H9 (cell line): ENCODE measurements at places on chromosomes 12 and 14.

DNA sequence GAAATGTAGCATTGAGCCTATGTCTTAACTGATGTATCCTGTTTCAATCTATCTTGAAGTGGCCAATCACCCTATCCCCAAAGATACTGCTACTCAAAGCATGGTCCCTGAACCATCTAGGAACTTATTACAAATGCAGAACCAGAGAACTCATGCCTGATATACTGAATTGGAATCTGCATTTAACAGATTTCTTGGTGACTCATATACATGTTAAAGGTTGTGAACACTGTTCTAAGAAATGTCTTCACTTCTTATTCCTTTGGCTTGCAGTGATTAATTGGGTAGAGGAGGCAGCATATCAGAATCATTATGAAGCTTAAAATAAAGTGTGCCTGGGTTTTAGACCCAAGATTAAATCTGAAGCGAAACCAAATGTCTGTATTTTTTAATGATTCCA lies 795.6 kb downstream of the DIO2 start:
- no peaks in the 10 kb centered on the region for H3K36me3 ChIP-seq
- DNase-seq, result no peak
- no peak overlapping the region for H3K4me3 ChIP-seq

GRCh38 chr12:120529641-120530417 lies 871 bp upstream of the COQ5 start:
- peak overlapping the region; percentile 99 for H3K4me3 ChIP-seq
- peak overlapping the region; percentile 22 for H3K27ac ChIP-seq
- no peaks in the 10 kb centered on the region; the same call in 2 of the 3 replicates for H3K36me3 ChIP-seq
- H3K27me3 ChIP-seq, result no peaks in the 10 kb centered on the region

GRCh38 chr12:1691123-1692007 lies 495 bp downstream of the ADIPOR2 start:
- H3K36me3 ChIP-seq, result peaks cover 6% of the 10 kb centered on the region
- DNase-seq, result no peak
- H3K4me3 ChIP-seq, result peak overlapping the region; percentile 97
- no peaks in the 10 kb centered on the region for H3K27me3 ChIP-seq
- H3K4me1 ChIP-seq, result no peaks in the 10 kb centered on the region

GRCh38 chr14:102849526-102850379 lies 72.5 kb downstream of the TRAF3 start:
- H3K4me3 ChIP-seq, result no peak overlapping the region
- no peaks in the 10 kb centered on the region; the same call in 2 of the 3 replicates for H3K36me3 ChIP-seq
- no peak for DNase-seq
- no peaks in the 10 kb centered on the region for H3K27me3 ChIP-seq
- H3K27ac ChIP-seq, result no peak overlapping the region

GRCh38 chr12:29769162-29769858 lies 14.4 kb downstream of the TMTC1 start:
- H3K4me3 ChIP-seq, result no peak overlapping the region
- H3K36me3 ChIP-seq, result peaks cover 3% of the 10 kb centered on the region; the same call in 2 of the 3 replicates
- no peaks in the 10 kb centered on the region for H3K4me1 ChIP-seq
- H3K27me3 ChIP-seq, result no peaks in the 10 kb centered on the region

GRCh38 chr14:30559638-30560091 lies 707 bp downstream of the G2E3 start:
- peaks cover 37% of the 10 kb centered on the region for H3K36me3 ChIP-seq
- DNase-seq, result no peak
- H3K27me3 ChIP-seq, result no peaks in the 10 kb centered on the region
- no peak overlapping the region for H3K27ac ChIP-seq
- H3K4me1 ChIP-seq, result no peaks in the 10 kb centered on the region

DNA sequence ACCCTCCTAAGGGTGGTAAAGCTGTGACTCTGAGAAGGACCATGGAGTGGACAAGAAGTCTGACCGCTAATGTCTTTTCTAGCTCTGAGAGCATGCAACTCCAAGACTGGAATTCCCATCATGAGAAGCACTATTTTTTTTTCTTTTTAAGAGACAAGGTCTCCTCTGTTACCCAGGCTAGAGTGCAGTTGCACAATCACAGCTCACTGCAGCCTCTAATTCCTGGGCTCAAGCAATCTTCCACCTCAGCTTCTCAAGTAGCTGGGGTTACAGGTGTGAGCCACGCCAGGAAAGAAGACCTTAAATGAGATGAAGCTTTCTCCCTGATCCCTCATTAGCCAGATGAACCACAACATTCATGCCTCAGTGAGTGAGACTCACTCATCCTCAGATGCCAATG lies 19.2 kb downstream of the VDR start:
- H3K27me3 ChIP-seq, result no peaks in the 10 kb centered on the region; the same call in 1 of the 2 replicates
- H3K36me3 ChIP-seq, result no peaks in the 10 kb centered on the region
- H3K4me3 ChIP-seq, result no peak overlapping the region

GRCh38 chr14:73237786-73238423 lies 599 bp downstream of the PAPLN start:
- H3K4me1 ChIP-seq, result peaks cover 6% of the 10 kb centered on the region; the same call in 1 of the 2 replicates
- no peak overlapping the region for H3K27ac ChIP-seq
- H3K27me3 ChIP-seq, result peaks cover 20% of the 10 kb centered on the region
- no peaks in the 10 kb centered on the region for H3K36me3 ChIP-seq

DNA sequence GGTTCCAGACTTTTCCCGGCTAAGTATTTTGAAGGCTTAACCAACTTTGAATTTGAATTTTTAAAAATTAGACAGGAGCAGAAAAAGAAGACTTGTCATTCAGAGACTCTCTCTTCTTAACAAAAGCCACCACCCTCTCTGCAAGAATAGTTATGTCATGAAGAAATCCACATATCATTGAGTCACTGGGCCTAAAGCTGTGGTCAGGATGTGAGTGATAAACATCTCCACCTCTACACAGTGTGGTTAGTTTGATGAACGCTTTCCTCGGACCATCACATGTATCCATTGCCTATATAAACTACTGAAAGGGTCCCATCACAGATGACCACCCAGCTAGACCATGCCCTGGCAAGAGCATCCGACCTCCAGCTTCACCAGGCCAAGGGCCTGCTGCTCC lies 226.1 kb downstream of the KSR2 start:
- H3K27ac ChIP-seq, result no peak overlapping the region
- H3K36me3 ChIP-seq, result no peaks in the 10 kb centered on the region
- DNase-seq, result no peak
- no peaks in the 10 kb centered on the region for H3K27me3 ChIP-seq

DNA sequence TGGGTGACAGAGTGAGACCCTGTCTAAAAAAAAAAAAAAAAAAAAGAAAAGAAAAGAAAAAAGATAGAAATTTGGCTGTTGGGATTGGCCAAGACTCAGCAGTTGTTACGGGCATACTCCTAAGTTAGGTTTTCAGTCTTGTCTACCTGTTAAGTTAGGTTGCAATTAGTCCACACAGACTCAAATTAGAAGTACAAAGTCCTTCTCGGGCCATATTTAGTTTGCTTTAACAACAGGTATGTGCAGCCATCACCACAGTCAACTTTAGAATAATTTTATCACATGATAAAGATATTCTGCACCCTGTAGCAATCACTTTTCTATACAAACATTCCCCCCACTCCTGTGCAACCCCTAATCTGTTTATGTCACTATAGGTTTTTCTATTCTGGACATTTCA lies 85.2 kb downstream of the WNK1 start:
- no peak overlapping the region for H3K4me3 ChIP-seq
- DNase-seq, result no peak
- H3K27me3 ChIP-seq, result no peaks in the 10 kb centered on the region

GRCh38 chr14:53109105-53110041 lies 43.8 kb downstream of the DDHD1 start:
- no peaks in the 10 kb centered on the region for H3K4me1 ChIP-seq
- DNase-seq, result no peak
- peaks cover 4% of the 10 kb centered on the region; the same call in 1 of the 2 replicates for H3K36me3 ChIP-seq
- no peaks in the 10 kb centered on the region for H3K27me3 ChIP-seq
- H3K27ac ChIP-seq, result no peak overlapping the region

DNA sequence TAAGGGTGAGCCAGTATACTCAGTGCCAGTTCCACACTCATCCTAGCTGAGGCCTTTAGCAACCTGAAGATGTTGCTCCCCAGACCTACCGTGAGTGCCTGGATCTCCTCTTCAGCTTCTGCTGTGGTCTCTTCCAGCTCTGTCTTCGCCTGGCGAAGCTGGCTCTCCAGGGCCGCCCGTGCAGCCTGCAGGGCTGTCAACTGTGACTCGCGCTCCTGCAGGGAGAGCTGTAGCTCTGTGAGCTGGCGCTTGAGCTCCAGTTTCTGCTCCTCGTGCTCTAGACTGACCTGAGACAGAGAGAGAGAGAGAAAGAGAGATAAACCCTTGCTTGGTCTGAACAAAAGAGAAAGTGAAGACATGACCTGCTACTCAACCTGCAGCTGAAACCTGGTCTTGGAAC lies 84.0 kb downstream of the PRKAB1 start:
- H3K27ac ChIP-seq, result no peak overlapping the region
- H3K36me3 ChIP-seq, result peaks cover 76% of the 10 kb centered on the region
- DNase-seq, result no peak
- no peak overlapping the region for H3K4me3 ChIP-seq
- no peaks in the 10 kb centered on the region for H3K4me1 ChIP-seq
- H3K27me3 ChIP-seq, result no peaks in the 10 kb centered on the region

DNA sequence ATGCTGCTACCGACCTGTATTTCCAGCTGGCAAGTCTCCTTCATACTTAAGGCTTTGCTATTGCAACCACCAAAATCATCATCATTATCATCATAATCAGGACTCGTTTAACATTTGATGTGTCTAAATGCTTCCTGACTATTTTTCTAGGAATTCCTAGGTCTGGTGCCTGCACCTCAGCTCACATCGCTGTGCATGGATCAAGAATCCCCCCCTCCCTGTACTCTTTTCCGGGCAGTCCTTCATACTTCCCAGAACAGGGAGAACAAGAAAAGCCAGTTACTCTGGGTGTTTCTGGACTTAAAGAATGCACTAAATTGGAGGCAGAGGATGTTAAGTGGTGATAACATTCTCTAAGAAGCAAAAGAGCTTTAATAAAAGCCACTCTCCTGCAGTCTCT lies 9.4 kb downstream of the ERP27 start:
- no peaks in the 10 kb centered on the region for H3K4me1 ChIP-seq
- no peaks in the 10 kb centered on the region for H3K36me3 ChIP-seq
- no peak overlapping the region for H3K4me3 ChIP-seq
- H3K27ac ChIP-seq, result no peak overlapping the region
- no peak for DNase-seq

DNA sequence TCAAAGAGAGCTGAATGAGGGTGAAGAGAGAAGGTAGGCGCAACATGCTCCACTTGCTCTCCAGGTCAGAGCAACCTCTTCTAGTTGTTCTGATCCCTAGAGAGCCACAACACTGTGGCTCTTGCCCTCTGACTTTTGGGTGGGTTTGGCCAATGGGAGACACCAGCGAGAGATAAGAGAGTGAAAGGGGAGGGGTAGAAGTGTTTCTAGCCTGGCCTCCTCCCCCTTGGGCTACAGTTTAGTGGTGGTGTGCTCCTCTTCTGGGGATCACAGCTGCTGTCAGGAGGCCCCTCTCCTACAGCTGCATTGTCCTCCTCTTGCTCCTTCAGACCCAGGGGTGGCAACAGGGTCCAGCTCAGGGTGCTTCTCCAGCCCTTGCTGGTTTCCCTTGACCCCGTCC lies 454.8 kb downstream of the FUT8 start:
- H3K27me3 ChIP-seq, result no peaks in the 10 kb centered on the region
- no peaks in the 10 kb centered on the region for H3K36me3 ChIP-seq
- no peak overlapping the region for H3K27ac ChIP-seq

- DNase-seq, result no peak
- H3K36me3 ChIP-seq, result no peaks in the 10 kb centered on the region
- no peaks in the 10 kb centered on the region for H3K27me3 ChIP-seq
- no peak overlapping the region for H3K4me3 ChIP-seq
- no peak overlapping the region for H3K27ac ChIP-seq
- no peaks in the 10 kb centered on the region for H3K4me1 ChIP-seq
Observed at GRCh38 chr12:130764475-130765185, 48.5 kb upstream of the RIMBP2 start.
